ENCODE measurements at places on chromosomes 3 and 15.

DNA sequence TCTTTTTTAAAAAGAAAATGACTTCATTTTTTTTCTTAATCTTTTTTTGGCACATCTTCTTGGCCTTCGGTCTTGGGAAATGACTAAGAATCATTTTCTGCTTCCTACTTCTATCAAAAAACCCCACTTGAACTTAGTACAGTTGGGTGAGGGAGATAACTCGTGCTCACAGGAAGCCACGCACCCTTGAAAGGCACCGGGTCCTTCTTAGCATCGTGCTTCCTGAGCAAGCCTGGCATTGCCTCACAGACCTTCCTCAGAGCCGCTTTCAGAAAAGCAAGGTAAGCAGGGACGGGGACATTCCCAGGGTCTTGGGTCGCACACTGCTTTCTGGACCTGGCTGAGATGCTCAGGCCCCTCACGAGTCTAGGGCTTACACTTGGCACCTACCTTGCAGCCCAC, at the start of gene CCR4:
CCR4 (plus strand) TSS at position 235 of the 402 bp plus-strand sequence. CDS start 1,779 bp downstream, outside the sequence.
- DNase-seq = no peak

DNA sequence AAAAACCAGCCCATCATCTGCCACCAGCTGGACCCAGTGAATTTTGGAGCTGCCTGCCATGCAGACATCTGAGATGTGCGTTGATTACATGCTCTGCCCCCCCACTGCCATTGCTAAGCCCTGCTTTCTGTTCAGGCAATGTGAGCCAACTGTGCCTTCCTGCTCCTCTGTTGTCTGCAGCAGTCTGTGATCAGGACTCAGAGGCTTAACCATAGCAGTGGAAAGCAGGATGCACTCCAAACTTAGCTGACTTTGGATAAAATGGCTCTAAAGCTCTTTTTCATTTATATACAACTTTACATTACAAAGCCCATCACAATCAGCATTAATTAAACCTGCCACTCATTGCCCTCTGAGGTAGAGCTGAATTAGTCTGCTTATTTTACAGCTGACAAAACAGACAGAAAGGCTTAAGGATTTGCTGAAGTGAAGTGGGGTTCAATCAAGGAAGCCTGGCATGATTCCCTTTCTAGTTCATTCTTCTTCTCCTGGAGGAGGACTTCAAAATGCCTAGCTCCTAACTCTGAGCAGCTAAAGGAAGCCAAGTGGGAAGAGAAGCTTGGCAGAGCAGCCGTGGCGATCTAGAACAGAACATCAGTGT, 15.7 kb upstream of the RPS27L start:
- DNase-seq = no peak

- DNase-seq = no peak
Measured at GRCh38 chr3:71499227-71499876, 84.2 kb downstream of the FOXP1 start.

GRCh38 chr15:87767516-87767915, 489.0 kb downstream of the NTRK3 start:
- no peak for DNase-seq

- DNase-seq = no peak
Measured at GRCh38 chr3:112117841-112118571, 15.0 kb downstream of the GCSAM start.

DNA sequence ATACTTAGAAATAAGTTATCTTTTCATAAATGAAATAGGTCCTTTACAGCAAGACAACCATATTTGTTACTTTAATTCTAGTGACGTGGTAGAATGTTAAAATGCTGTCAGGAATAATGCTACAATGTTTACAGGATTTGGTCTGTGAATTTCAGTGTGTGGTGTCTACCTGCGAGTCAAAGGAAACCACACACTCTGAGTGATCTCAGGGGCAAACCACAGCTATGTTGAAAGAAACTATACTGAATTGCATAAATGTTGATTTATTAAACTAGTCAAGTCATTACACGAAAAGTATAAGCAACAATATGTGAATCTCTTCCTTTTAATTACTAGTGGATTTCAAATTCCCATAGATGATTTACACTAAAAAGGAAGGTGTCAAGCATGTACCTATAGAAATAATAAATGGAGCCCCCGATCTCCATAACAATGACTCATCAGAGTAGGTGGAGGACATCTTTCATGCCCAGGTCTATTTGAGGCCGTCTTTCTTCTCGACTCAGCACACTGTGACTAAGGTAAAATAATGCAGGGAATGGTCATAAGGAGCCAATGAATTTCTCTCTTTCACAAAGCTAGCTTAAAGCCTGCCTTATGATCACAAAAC, 463.0 kb downstream of the ERC2 start:
- no peak for DNase-seq

DNA sequence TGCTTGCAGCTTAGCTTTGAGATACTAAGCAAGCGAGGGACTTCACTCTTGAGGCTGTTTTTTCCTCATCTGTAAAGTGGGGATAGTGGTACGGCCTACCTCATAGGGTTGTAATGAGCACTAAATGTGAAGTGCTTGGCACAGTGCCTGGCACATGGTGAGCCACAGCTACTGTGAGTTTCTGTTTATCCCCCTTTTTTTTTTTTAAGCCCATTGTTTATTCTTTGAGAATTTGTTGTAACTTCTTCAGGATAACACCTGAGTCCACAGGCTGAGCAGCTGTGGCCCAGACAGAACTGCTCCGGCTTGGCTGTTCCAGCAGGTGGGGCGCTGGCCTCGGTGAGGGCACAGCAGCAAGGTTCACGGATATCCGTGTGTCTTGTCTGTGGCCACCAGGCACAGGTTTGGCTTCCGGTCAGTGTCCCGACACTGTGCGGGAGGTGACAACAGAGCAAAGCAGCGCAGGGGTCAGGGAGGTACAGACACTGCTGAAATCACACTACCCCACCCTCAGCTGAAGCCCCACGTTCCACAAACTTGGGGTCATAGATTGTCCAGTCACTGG, 7.3 kb upstream of the ISG20 start:
- no peak for DNase-seq

DNA sequence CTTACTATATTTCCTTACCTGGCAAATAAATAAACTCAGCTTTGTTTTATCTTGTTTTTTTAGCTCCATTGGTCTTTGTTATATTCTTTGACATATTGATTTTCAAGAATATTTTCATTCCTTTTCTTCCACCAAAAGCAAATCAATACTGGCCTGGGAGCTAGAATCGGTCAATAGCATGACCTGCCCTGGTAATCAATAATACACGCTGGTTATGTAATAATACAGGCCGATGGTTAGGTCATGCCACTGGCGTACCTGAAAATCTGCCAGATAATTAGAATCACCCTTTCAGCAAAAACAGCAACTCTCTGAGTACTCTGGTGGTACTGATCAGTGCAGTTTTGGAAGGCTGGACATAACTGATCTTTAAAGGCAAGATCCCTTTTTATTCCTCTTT, 39.9 kb downstream of the PEAK1 start:
- DNase-seq = no peak

DNA sequence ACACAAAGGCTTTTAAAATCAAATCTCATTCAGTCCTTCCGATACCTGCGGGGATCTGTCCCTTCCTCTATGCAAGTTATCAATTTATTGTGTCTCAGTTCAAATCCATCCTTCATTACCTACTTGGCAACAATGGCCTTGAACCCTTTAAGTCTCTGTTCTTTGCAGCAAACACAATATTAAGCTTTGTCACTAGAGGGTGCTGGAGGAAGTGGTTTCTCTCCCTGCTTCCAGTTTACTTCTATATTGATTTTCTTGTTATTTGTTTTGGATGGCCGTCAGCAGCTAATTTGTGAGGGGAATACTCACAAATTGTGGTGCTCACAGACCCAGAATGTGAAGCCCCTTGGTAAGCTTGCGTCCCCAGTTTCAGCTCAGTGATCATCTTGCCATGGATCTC, 278.3 kb downstream of the FGF12 start:
- no peak for DNase-seq

DNA sequence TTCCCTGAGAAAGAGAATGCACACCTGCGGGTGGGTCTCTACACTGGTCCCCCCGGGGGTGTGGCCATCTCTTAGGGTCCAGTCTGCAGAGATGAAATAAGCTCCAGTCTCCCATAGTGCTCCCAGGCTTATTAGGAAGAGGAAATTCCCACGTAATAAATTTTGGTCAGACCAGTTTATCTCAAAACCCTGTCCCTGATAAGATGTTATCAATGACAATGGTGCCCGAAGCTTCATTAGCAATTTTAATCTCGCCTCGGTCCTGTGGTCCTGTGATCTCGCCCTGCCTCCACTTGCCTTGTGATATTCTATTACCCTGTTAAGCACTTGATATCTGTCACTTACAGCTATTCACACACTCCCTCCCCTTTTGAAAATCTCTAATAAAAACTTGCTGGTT, 46.8 kb downstream of the OR5H15 start:
- no peak for DNase-seq

DNA sequence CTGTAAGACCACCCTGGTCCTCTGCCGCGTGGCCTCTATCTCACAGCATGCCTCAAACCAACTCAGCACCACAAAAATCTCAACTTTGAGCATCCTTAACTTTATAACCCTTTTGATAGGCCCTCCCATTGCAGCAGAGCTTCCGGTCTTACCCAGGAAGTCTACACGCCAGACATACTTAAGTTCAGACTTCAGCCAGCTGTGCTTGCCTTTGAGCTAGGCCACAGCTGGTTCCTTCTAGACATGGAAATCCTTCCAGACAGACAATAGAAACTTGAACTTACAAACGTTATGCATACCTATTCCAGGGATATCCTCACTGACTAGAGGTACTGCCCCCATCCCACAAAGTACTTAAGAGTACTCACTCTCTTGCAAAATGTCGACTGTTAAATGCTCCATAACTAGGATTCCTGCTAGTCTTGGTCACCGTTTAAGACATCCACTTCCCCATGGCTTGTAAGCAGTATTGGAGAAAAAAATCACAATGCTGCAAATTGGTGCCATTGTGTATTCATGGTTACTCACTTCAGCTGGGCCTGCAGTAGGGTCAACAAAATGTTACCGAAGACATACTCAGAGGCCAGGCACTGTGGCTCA, 183.5 kb downstream of the TBL1XR1 start:
- DNase-seq = no peak

DNA sequence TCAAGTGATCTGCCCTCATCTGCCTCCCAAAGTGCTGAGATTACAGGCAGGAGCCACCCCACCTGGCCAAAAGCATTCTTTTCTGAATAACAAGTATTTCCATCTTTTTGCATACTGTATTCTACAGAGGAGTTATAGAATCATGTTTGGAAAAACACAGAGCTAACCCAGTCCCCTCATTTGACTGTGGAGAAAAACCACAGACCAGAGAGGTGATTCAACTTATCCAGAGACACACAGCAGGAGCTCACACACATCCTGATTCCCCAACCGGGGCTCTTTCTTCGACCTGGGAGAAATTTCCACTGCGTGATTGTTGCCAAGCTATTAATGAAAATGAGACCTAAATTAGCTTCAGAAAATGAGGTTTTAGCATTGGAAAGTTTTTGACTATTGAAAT, 176.1 kb upstream of the TLE3 start:
- no peak for DNase-seq

- no peak for DNase-seq
Measured at GRCh38 chr15:27241943-27242342, 271.0 kb downstream of the GABRG3 start.

DNA sequence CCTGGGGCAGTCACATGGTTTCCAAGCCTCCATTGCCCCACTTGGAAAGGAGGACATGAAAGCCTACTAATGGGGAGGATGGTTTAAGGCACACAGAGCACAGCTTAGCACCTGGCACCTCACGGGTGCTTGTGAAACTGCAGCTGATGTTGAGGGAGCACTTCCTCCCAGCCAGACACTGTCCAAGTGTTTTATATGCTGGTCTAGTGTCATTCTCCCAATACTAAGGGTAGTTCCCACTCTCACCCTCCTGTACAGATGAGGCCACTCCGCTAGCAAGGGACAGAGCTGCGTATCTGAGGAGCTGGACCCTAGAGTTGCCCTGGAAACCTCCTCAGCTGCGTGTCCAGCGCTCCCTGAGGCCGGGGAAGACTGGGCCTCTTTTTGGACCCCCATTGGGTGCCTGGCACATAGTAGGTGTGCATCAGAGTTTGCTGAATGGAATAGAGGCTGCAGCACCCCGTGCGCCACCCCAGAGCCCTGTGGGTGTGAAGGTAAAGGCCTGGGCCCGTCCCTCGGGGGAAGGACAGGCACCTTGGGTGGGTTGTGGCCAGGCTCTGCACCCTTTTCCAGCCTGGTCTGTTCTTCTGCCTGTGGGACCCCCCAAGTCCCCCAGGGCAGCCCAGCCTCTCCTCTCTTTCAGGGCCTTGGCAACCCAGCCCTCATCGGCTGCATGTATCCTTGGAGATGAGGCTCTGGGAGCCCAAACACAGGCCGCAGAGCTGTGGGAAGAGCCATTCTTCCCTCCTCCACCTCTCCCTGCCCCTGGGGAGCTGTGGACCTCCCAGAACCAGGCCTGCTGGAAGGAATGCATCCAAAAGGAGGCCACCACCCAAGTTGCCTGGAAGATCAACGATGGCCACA, 31.3 kb downstream of the DNASE1L3 start:
- no peak for DNase-seq

DNA sequence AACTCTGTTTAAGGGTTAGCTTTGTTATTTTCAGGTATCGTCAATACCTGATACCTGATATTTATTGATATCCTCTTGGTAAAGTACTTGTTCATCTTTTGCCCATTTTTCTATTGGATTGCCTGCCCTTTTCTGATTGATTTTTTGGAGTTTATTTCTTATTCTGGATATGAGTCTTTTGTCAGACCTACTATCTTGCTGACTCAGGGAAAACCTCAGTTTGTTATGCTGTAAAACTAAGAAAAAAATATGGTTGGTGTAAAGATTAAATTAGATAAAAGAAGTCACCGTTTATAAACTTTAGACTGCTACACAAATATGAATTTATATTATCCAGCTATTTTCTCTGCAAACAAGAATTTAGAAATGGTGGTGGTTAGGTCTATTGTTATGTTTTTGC, 65.9 kb downstream of the CHRNA7 start:
- DNase-seq = no peak

GRCh38 chr3:71166339-71167240, 416.9 kb downstream of the FOXP1 start:
- DNase-seq = no peak

- no peak for DNase-seq
Measured at GRCh38 chr15:39084674-39085530, 496.0 kb upstream of the THBS1 start.

DNA sequence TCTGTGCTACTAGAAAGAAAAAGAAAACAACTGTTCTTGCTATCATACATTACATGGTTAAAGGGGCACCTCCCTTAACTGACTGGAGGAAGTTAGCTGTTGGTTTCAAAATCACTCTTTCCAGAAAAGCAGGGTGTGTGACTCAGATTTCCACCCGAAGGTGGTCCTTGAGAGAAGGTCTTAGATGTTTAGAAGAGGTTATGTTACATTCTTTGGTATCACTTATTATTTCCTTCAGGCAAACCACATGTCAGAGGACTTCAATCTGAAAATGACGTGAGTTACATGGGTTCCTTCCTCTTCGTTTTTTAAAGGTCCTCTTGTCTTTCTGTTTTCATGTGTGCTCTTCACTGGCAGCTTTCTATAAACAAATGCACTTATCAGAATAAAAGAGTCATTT, 307.9 kb upstream of the CBLB start:
- DNase-seq = peak; percentile 26

DNA sequence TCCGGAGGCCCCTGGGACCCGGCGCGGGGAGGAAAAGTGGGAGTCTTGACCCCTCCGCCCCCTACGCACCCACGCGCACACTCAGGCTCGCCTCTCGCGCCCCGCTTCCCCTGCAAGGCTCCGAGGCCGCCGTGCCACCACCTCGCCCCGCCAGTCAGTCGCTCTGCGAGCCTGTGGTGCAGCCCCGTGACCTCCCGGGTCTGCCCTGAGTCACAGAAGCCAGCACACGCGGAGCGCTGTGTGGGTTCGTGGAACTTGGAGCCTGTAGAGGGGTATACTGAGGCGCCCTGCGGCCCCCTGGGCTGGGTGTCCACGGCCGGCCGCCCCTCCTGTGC, 380 bp upstream of the ALS2CL start:
- DNase-seq = no peak
